Caudate nucleus (tissue), 63 donors: ENCODE measurements at places on chromosomes 12 and 14.
A peak's percentile ranks its signal among the peaks of the same experiment; 100 is the strongest.

DNA sequence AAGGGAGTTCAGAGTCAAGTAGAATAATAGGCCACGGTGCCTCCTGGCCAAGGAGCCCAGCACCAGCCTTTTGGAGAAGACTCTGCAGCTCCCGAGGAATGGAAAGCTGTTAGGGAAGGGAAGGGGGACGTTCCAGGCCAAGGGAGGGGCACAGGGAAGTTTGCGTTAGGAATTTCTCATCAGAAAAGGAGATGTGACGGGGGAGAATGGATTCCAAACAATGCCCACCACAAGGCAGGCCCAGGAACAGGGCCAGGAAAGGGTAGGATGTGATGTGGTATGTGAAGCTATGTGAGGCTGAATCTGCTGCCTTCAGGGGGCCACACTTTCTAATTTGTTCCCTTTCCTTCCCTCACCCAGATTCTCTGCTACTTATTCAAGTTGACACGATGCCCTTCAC lies 46.0 kb downstream of the DGLUCY start:
- DNase-seq = no peak

- no peak for DNase-seq
These were observed 76.9 kb downstream of the RPS6KA5 start for GRCh38 chr14:90983560-90983959.

- DNase-seq = peak; percentile 47
These were observed 873 bp downstream of the PLXNC1 start for GRCh38 chr12:94149119-94149780.

- no peak for DNase-seq
These were observed 63.9 kb downstream of the DENND5B start for GRCh38 chr12:31527083-31527482.

DNA sequence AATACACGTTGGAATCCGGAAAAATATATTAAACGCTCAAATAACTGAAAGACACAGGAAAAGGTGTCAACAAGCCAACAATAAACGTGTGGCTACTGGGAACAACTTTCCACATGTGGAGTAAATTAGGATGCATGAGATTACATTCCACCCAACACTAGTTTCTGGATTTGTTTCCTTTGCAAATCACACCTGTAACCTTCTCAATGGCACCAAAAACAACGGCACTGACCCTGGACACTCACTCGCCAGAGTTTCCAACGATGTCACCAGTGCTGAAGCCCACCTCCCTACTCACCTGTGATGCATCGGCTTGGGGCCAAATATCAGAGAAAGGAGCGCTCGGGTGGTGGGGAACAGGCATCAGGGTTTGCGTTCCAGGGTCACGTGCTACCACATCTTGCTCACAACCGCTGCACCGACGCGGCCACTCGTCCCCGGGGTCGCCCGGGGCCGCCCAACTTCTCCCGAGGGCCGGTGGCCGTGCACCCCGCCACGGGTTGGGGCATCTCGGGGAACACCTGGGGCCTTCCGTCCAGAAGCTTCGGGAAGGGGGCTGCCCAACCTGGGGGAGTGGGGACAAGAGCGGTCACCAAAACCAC lies 629 bp downstream of the PRDM4 start:
- DNase-seq = no peak
